Dermis lymphatic vessel endothelial cell (primary cell): ENCODE measurements at places on chromosomes 2 and 18. TPM values are rescaled to one million over a fixed set of nuclear protein-coding genes. Genes with fewer than 3 reads are reported as not detected.

The PPP4R3B gene
- 39.3 and 52.3 TPM in 2 replicates for total RNA-seq

The RIT2 gene
- total RNA-seq = not detected in 2 replicates

The CABYR gene
- 0.22 and 1.0 TPM in 2 replicates for total RNA-seq

The PID1 gene
- total RNA-seq = 0.11 and 0.17 TPM in 2 replicates

The G6PC2 gene
- not detected in 2 replicates for total RNA-seq

The STARD6 gene
- 0.11 TPM in 1 of 2 replicates, not detected in the other for total RNA-seq

The FAP gene
- total RNA-seq = 0.09 and 0.76 TPM in 2 replicates

The NPHP1 gene
- total RNA-seq = 1.4 and 2.8 TPM in 2 replicates

The SOS1 gene
- 10.5 and 11.3 TPM in 2 replicates for total RNA-seq

The KCNG2 gene
- 0.43 and 0.69 TPM in 2 replicates for total RNA-seq
